Activated naive CD8-positive, alpha-beta T cell treated with anti-CD3 and anti-CD28 coated beads, Interleukin-2, amount 10 ng/mL, durations not matched to agents 7 days and 5 days (primary cell): ENCODE measurements at places on chromosomes 12 and 14. TPM values are rescaled to one million over a fixed set of nuclear protein-coding genes. Genes with fewer than 3 reads are reported as not detected.

- H3K27me3 ChIP-seq = peaks cover 14% of the 10 kb centered on the region
- DNase-seq = no peak
- H3K36me3 ChIP-seq = no peaks in the 10 kb centered on the region
- no peak overlapping the region for H3K4me3 ChIP-seq
- H3K27ac ChIP-seq = no peak overlapping the region
Measured at GRCh38 chr14:32044454-32044853, 32.6 kb upstream of the ARHGAP5 start.

DNA sequence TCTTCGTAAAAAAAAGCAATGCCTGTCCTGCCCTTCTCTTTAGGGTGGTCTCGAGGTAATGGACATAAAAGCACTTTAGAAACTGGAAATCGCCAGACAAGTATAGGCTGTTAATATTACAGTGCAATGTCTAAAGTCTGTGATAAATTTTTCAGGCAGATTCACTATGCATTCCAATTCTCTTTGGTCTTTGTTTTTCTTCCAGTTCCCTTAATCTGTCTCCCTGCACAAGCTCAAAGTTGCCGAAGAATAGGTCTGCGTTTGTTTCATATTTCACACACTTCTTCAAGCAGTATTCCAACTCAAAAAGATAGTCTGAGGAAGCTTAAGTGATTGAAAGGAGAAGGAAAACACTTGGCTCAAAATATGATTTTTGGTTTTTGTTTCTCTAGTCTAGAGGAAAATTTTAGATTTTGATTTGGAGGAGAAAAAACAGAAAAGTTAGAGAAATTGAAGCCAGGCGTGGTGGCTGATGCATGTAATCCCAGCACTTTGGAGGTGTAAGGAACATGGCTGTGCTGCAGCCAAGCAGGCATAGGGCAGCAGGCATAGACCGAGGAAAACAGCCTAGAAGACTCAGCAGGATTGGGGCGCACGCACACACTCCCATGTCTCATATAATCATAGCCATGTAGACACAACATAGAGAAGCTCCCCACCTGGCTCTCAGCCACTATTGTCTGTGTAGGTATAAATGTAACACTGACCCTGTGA is 96.2 kb upstream of the TMPO start:
- H3K36me3 ChIP-seq = no peaks in the 10 kb centered on the region
- H3K27ac ChIP-seq = no peak overlapping the region

- peaks cover 25% of the 10 kb centered on the region for H3K36me3 ChIP-seq
- DNase-seq = no peak
- no peak overlapping the region for H3K27ac ChIP-seq
- H3K4me1 ChIP-seq = peaks cover 2% of the 10 kb centered on the region
- no peak overlapping the region for H3K4me3 ChIP-seq
Measured at GRCh38 chr12:101287357-101287756, 7.5 kb downstream of the UTP20 start.

- H3K27ac ChIP-seq = no peak overlapping the region
- H3K4me3 ChIP-seq = no peak overlapping the region
- DNase-seq = no peak
Measured at GRCh38 chr14:68783408-68784225, 9.2 kb downstream of the ZFP36L1 start.

DNA sequence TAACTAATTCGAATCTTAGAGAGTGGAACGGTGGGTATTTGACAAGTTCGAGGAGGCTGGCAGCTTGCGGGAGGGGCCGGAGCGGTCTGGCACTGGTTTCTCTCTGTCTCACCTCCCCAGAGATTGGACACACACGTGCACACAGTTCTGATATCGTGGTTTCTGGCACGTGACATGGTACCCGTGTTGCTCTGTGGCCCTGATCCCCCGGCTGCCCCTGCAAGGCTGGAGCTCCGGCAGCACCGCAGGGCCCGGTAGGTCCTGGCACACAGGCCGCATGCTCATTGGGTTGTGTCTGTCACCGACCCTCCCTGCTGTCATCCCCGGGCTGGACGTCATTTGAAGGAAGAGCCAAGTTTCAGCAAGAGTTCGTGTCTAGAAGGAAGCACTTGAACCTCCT is 82.7 kb downstream of the PPP2R5C start:
- H3K27me3 ChIP-seq = no peaks in the 10 kb centered on the region
- no peak overlapping the region for H3K27ac ChIP-seq
- no peak overlapping the region for H3K4me3 ChIP-seq
- peaks cover 14% of the 10 kb centered on the region for H3K36me3 ChIP-seq
- no peak for DNase-seq

GRCh38 chr12:21330682-21331253 is 3.9 kb downstream of the SLCO1A2 start:
- peaks cover 2% of the 10 kb centered on the region for H3K27me3 ChIP-seq
- no peak overlapping the region for H3K27ac ChIP-seq
- no peaks in the 10 kb centered on the region for H3K4me1 ChIP-seq
- no peak for DNase-seq
- H3K4me3 ChIP-seq = no peak overlapping the region

DNA sequence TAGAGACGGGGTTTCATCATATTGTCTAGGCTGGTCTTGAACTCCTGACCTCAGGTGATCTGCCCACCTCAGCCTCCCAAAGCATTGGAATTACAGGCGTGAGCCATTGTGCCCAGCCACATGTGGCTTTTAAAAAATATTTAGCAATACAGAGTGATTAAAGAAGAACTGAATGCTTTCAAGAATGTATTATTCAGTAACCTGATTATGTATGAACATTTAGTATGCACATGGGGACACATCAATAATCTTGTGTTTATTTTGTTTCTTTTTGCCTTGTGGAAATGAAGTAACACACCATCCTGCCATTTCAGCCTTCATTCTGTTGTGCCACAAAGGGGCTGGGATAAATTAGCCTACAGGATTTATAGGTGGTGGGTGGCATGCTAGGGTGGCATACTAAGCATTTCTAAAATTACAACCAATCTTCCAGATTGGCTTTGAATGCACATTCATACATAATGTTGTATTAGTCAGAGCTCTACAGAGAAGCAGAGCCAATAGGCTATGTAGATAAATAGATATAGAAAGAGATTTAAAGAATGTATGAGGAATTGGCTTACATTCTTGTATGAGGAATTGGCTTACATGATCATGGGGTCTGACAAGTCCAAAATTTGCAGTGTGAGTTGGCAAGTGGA is 25.5 kb upstream of the TXNRD1 start:
- no peak overlapping the region for H3K4me3 ChIP-seq
- peaks cover 2% of the 10 kb centered on the region for H3K36me3 ChIP-seq
- no peak overlapping the region for H3K27ac ChIP-seq
- H3K4me1 ChIP-seq = no peaks in the 10 kb centered on the region
- DNase-seq = no peak
- peaks cover 7% of the 10 kb centered on the region for H3K27me3 ChIP-seq

GRCh38 chr12:119802472-119802871 is 74.6 kb downstream of the CIT start:
- no peak overlapping the region for H3K4me3 ChIP-seq
- no peak overlapping the region for H3K27ac ChIP-seq
- peaks cover 1% of the 10 kb centered on the region for H3K4me1 ChIP-seq

- no peak for DNase-seq
- H3K4me1 ChIP-seq = no peaks in the 10 kb centered on the region
- peaks cover 3% of the 10 kb centered on the region for H3K27me3 ChIP-seq
Measured at GRCh38 chr12:93911396-93911795, 234.2 kb downstream of the CRADD start.

SELPLG gene
- total RNA-seq = 163 TPM

CLIP1 gene
- total RNA-seq = 61.2 TPM

KLHL33 gene
- total RNA-seq = 3.6 TPM
